Keratinocyte (primary cell): ENCODE measurements at places on chromosomes 5 and 9. TPM values are rescaled to one million over a fixed set of nuclear protein-coding genes. Genes with fewer than 3 reads are reported as not detected.

GRCh38 chr5:180083529-180084060 lies 12.0 kb upstream of the RNF130 start:
- DNase-seq = no peak

PCDHA6 gene
- 0.03 to 0.14 TPM (median 0.04 TPM) in 3 replicates for polyA plus RNA-seq

GRCh38 chr5:119961993-119962392 lies 332.6 kb downstream of the FAM170A start:
- no peak for DNase-seq

DNA sequence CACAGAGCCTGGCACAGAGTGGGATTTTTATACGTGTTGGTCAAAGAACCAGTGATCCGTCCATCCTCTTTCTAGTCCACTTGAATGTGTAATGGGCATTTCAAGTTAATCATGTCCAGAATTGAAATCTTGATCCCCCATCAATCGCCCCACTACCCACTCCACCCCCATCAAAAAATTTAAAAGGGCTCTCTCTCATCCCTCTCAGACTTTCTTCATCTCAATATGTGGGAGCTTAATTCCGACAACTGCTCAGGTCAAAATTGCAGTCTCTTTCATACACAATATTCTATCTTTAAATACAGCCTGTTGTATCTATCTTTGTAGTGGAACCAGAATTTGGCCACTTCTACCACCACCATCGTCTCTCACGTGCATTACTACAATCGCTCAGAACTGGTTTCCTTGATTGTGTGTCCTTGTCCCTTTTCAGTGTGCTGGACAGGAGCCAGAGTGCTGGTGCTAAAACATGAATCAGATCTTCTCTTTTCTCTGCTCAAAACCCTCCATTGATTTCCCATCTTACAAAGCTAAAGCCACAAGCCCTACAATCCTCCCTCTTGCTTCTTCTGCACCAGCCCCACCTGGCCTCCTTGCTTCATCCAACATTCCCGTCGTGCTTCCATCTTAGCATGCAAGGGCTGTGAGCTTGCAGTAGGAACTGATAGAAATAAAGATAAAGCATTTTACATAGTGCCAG lies 786 bp upstream of the KIF3A start:
- DNase-seq = no peak

DNA sequence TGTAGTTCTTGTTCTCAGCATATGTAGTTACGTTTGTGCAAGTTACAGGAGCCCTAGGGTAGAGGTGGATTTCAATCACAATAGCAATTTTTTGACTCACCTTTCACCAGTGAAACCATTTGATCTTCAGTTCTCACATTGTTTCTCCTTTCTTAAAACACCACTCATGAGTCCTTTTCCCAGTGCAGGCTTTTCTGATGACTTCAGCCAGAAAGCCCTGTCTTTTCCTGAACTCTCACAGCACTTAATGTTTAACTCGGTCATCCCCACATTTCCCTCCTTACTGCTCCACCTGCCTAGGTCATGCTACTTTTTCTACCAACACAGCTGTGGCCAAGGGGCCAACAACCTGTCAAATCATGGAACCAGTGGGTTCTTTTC lies 37.9 kb downstream of the ARHGEF28 start:
- no peak for DNase-seq

DNA sequence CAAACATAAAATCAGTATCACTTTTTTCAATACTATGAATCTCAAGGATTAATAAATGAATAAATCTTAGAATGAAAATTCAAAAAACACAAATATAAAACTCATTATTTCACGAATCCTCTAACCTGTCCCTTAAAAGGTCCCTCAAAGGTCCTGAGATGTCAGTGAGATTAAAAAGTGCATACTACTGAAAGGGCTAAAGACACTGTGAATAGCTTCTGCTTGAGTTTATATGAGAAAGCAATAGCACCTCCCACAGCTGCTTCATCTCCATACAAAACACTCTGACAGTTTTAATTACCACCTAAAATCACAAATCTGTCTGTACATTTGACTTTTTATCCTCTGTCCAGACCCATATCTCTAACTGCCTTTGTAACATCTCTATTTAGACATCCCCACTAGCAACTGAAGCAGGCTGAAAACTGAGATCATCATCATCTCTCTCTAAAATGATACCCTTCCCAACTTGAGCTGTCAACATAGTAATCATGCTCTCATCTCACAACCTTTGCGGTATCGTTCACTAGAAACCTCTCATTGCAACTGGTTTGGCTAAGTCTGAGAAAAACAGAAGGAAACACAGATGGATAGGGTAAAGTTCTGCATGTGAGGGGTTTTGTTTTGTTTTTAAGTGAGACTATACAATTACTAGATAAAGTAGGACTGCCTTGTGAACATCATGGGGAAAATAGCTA lies 56.3 kb downstream of the TBCA start:
- no peak for DNase-seq

DNA sequence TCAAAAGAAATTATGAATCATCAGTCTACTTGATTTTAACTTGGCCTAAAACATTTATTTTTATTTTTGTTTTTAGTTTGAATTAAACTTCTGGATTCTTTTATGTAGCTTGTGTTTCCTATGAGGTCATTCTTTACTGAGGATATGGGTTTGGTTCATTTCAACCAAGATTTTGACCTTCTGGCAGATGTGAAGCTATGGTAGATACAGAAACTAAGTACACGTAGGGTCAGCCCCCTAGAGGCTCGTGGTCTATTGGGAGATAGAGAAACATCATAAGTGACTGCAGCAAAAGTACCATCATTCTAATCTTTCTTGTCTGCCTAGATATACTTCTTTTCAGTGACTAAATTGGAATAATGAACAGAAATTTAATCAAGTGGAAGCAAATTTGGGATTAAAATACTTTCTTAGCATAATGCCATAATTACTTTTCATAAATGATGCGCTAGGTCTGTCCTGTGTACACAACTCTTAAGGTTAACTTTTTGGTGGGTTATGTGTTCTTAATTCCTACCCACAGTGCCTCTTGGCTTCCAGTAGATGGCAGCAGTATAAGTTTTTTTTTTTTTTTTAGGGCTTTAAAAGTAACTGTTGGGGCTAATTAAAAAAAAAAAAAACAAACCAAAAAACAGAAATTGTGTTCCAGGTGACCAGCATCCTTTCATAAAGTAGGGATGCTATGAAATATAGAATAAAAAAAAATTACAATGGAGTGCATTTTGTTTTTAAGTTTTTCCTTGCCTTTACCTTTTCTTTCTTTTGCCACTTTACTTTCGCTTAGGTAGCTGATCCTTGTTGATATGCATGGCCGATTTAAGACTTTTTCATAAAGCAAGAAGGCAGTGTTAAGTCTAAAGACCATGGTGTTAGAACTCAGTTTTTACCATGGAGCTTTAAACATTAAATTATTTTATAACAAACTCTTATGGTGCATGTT lies 49.9 kb downstream of the LRRTM2 start:
- no peak for DNase-seq

- no peak for DNase-seq
Observed at GRCh38 chr5:138930371-138931097, 55.4 kb upstream of the LRRTM2 start.

- no peak for DNase-seq
Observed at GRCh38 chr9:88536023-88536324, 996 bp downstream of the NXNL2 start.

PCDHB11 gene
- polyA plus RNA-seq = not detected in 3 replicates

DNA sequence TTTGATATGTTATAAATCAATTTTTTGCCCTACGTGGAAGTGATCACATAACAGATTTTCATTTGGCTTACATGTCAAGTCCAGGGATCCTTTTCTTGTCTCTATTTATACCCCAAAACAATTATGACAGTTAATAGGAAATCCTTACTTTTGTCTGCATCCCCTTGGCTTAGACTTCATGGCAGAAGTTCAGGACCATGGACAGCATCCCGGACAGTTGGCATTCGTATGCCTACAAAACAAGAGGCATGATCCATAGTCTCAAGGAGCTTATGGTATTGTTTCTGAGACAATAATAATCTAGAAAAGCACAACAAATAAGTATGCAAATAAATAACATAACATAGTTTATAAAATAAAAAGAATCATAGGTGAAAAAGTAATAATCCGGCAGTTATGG lies 214.3 kb upstream of the GRIA1 start:
- no peak for DNase-seq

DNA sequence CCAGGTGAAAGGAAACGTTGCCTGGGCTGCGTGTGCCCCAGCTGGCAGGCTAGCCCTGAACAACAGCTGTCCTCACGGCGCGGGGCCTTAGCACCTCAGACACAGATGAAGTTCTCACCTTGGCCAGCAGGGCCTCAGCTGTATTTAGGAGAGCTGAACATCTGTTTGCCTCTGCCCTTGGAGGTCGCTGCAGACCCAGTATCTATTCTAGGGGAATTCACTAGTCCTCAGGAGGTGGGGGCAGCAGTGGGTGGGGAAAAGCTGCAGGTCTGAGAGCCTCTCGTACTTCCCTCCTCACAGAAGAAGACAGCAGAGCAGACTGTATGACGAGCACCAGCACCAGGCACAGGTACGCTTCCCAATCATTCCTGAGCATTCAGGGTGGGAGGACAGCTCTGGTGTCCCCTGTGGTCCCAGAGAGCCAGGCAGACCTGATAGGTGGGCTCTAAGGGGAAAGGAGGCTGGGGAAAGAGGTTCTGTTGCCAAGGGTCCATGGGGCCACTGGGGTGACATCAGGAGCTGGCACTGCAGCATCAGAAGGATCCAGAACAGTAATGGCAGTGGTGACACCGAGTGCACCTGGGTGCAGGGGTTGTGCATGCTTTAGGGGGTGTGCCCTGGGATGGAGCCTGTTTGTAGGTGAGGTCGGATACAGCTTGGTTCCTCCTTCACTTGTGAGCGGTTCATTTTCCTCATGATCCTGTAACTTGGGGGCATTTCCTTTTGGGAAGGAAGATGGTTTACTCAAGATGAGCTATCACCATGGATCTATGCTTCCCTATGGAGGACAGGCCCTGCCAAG lies 13.8 kb downstream of the CD74 start:
- no peak for DNase-seq

SYNPO gene
- 6.0 to 11.2 TPM (median 10.7 TPM) in 3 replicates for polyA plus RNA-seq

DNA sequence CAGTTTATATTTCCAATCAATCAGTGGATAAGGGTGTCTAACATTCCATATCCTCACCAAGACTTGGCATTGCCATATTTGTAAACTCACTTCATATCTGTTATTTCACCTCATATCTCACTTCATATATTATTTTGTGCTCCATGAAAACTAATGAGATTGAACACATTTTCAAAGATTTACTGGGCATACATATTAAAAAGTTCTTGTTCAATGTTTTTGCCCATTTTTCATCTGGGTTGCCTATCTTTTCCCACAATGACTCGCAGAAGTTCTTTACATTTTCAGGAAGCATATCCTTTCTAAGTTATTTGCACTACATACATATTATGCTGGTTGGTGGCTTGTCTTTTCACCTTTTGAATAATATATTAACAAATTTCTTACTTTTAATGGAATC lies 15.3 kb downstream of the ZNF510 start:
- no peak for DNase-seq

- DNase-seq = peak; percentile 17
Observed at GRCh38 chr5:82352146-82352791, 74.1 kb upstream of the RPS23 start.

- no peak for DNase-seq
Observed at GRCh38 chr5:137627293-137627692, 108.6 kb downstream of the KLHL3 start.

- no peak for DNase-seq
Observed at GRCh38 chr5:178774866-178775539, 44.5 kb upstream of the ZNF354A start.

PCA3 gene
- not detected in 3 replicates for polyA plus RNA-seq

- DNase-seq = no peak
Observed at GRCh38 chr5:158879993-158880392, 219.7 kb downstream of the EBF1 start.

ZNF300 gene
- polyA plus RNA-seq = 3.4 to 8.7 TPM (median 4.8 TPM) in 3 replicates

PDE8B gene
- polyA plus RNA-seq = not detected in 3 replicates

- peak; percentile 50 for DNase-seq
Observed at GRCh38 chr5:98771382-98772109, 1.9 kb upstream of the RGMB start.

DNA sequence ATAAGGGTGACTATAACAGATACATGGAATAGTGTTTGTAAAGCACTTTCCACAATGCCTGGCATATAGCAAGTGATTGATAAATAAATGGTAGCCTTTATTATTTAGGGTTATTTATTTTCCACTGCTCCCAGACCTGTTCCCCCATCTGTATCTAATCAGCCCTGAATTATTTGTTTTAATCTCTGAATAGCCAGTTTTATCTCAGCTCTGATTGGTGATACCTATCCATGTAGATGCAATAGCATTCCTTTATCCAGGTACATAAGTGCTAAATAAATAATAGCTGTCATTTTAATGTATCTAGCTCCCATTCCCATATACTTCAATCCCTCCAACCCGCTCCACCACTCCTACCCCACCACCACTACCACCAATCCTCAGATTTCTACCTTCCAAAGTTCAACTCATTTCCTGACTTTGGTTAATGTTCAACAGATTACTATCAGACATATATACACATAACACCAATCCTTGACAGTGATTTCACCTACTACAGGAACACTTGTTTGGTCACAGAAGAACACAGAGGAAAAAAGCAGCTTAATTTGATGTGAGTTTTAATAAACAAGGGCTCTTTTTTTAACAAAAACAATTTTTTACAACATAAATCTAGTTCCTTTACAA lies 14.0 kb downstream of the PRKAA1 start:
- no peak for DNase-seq

- DNase-seq = no peak
Observed at GRCh38 chr5:8634219-8634618, 765.3 kb downstream of the MTRR start.
